ENCODE measurements at places on chromosomes 7 and 10.

DNA sequence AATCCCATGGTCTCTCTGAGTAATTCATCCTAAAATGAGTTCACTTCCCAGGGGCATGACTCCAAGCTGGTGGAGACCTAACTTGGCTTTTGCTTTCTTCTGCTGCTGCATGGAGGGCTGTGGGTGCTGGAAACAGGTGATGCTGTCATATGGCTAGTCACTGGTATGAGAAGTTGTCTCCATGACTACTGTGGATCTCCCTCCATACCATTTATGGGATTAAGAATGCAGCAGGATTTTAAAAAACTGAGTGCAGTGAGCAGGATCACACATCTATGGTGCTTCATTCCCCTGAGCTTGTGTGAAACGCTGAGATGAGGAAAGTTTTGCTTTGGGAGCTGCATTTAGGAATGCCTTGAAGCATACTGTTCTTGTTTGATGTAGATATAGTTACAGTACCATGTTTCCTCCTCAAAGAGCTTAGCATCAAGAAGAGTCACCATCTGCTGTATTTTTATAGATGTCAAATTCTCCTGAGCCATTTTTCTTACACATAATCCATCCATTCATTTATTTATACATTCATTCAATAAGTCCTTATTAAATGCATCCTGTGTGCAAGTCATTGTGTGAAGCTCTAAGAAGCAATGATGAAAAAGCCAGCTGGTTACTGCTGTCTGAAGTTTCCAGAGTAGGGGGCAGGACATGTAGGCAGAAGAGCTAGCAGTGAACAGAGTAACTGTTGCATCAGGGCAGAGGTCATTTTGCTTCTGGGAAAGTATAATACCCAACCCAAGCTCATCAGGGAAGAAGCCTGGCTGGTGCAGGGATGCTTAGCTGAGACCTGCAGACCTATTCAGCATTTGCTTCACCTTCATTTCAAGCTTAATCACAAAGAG, 534.8 kb downstream of the AUTS2 start:
- no peak for DNase-seq

GRCh38 chr10:89352802-89353201, 25.0 kb downstream of the IFIT3 start:
- DNase-seq = no peak

GRCh38 chr7:44729949-44730590, 18.6 kb upstream of the ZMIZ2 start:
- DNase-seq = no peak

DNA sequence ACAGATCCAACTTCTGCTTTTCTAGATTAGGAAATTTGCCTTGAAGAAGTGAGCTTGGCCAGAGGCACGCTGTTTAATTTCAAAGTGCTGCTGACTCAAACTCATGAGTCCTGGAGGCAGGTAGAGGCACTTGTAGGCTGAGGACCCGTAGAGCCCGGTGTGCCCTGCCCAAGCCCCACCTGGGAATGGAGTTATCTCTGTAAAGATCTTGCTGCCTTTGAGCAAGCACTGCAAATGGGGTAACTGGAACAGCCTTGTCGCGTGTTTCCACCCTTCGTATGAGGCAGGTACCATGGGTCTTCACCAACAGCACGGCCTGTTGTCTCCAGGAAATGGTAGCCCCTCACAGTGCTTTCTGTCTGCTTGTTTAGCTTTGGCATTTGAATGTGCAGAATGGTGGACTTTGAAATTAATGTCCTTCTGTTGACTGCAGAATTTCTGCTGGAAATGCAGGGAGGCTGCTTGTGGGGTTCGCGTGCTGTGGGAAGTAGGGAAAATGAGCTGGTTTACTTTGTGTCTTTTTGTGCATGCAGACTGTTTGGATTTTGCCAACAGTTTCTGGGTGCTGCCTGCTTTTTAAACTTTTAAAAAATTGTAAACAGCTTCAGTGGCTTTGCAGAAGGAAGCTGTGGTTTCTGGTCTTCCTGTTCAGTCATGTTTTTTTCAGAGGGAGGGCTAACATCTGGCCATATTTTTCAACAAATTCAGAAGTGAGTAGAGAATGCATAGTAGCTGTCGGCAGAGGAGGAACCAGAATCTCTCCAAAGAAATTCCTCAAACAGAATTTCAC, 27.2 kb downstream of the CCM2 start:
- peak; percentile 22 for DNase-seq
